ENCODE measurements at places on chromosomes 5 and 9. TPM values are rescaled to one million over a fixed set of nuclear protein-coding genes. Genes with fewer than 3 reads are reported as not detected.

DNA sequence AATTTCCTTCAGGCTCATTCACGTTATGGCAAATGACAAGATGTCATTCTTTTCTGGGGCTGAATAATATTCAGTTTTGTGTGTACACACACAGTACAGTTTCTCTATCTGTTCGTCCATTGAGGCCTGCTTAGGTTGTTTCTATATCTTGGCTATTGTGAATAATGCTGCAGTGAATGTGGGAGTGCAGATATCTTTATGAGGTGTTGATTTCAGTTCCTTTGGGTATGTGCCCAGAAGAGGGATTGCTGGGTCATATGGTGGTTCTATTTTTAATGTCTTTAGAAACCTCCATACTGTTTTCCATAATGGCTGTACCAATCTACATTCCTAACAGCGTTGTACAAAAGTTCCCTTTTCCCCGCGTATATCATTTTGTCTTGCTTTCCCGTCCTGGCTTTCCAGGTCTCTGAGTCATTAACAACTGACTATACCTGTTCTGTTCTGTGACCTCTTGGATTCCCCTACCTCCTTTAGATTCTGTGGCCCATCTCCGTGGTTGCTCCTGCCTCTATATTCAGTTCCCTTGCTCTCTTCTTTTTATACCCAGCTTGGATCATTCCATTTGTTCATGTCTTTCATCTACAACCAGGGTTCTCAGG, 6.8 kb downstream of the SNX30 start:
- DNase-seq, result no peak

- DNase-seq, result peak; percentile 67
Observed at GRCh38 chr9:120755810-120756434, 37.3 kb downstream of the FBXW2 start.

- DNase-seq, result peak; percentile 49
Observed at GRCh38 chr5:139140591-139141071, 57.5 kb downstream of the SIL1 start.

DNA sequence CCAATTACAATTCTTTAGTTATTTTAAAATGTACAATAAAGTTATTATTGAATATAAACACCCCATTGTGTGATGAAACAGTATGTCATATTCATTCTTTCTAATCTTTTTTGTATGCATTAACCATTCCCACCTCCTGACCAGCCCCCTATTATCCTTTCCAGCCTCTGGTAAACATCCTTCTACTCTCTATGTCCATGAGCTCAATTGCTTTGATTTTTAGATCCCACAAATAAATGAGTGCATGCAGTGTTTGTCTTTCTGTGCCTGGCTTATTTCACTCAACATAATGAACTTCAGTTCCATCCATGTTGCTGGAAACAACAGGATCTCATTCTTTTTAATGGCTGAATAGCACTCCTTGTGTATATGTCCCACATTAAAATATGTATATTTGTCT, 1858.9 kb upstream of the C9orf72 start:
- DNase-seq, result no peak

- DNase-seq, result peak; percentile 16
Observed at GRCh38 chr9:79360387-79361347, 211.1 kb upstream of the TLE4 start.

Gene KIF4B
- total RNA-seq, result not detected

Gene GDA
- total RNA-seq, result 0.65 TPM

Gene PCDHGC4
- 3.1 TPM for total RNA-seq

DNA sequence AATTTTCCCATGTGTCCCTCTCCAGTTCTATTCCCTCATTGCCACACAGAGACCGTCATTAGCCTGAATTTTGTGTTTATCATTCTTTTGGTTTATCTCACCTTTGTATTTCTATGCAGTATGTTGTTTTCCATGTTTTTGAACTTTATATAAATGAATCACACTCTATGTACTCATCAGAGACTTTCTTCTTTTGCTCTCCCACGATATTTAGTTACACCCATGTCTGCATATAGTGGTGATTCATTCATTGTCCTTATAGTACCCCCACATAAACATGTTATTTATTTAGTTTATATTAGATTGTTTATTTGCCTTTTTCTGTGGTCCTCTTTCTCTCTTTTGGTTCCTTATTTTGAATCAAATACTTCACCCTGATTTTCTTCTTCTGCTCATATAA, 199.7 kb downstream of the FSTL4 start:
- no peak for DNase-seq

GRCh38 chr5:11476866-11477265, 427.4 kb downstream of the CTNND2 start:
- no peak for DNase-seq

DNA sequence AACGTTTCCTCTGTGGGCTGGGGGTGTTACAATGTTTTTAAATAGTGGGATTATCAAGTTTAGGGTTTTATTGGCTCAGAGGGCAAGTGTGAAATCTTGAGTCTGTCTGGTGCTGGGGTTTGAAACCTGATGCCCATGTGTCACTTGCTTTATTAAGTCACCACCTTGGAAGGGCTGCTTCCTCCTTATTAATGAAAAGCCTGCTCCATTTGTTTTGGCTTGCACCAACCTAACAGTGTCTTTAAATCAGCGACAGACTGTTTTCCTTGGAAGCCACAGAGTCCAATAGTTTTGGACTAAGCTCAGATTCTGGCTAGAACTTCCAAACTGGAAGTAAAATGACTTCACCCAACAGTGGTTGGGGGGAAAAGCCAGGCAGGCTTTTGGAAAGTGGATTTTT, 10.7 kb upstream of the PALM2AKAP2 start:
- DNase-seq, result no peak

GRCh38 chr9:33867747-33868439, 50.9 kb downstream of the UBE2R2 start:
- peak; percentile 34 for DNase-seq

Gene HAVCR2
- 13.0 TPM for total RNA-seq

Gene CREBRF
- 22.8 TPM for total RNA-seq

Gene BTNL3
- 0.71 TPM for total RNA-seq

- DNase-seq, result no peak
Observed at GRCh38 chr5:1939256-1939655, 56.5 kb upstream of the IRX4 start.

GRCh38 chr9:105158020-105158419, 86.4 kb upstream of the SLC44A1 start:
- DNase-seq, result no peak

GRCh38 chr5:94499806-94500205, 118.6 kb downstream of the KIAA0825 start:
- DNase-seq, result no peak

Gene SLC6A18
- not detected for total RNA-seq

- DNase-seq, result no peak
Observed at GRCh38 chr5:103860327-103860726, 297.7 kb upstream of the NUDT12 start.

DNA sequence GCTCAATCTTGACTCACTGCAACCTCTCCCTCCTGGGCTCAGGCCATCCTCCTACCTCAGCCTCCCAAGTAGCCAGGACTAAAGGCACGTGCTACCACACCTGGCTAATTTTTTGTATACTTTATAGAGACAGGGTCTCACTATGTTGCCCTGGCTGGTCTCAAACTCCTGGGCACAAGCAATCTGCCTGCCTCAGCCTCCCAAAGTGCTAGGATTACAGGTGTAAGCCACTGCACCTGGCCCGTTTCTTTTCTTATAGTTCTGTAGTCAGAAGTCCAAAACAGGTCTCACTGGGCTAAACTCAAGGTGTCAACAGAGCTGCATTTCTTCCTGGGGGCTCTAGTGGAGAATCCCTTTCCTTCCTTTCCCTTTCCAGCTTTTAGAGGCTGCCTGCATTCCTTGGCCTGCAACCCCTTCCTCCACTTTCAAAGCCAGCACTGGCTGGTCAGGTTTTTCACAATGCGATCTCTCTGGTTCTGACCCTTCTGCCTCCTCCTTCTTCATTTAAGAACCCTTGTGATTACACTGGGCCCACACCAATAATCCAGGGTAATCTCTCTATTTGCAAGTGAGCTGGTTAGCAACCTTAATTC, 16.3 kb downstream of the IRF1 start:
- no peak for DNase-seq

DNA sequence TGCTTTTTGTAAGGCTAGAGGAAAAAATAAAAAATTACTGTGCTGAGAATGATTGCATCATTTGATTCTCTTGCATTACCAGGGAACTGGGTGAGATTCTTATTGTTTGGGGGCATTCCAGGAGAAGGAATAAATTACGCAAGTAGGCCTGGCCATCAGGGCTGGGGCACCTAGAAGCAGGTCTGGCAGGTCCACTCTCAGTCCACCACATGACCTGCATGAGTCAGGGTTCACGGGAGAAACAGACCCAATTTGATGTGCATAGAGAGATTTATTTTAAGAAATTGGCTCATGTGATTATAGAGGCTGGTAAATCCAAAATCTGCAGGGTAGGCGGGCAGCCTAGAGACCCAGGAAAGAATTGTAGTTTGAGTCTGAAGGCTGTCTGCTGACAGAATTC, 59.6 kb downstream of the ZNF622 start:
- DNase-seq, result no peak

DNA sequence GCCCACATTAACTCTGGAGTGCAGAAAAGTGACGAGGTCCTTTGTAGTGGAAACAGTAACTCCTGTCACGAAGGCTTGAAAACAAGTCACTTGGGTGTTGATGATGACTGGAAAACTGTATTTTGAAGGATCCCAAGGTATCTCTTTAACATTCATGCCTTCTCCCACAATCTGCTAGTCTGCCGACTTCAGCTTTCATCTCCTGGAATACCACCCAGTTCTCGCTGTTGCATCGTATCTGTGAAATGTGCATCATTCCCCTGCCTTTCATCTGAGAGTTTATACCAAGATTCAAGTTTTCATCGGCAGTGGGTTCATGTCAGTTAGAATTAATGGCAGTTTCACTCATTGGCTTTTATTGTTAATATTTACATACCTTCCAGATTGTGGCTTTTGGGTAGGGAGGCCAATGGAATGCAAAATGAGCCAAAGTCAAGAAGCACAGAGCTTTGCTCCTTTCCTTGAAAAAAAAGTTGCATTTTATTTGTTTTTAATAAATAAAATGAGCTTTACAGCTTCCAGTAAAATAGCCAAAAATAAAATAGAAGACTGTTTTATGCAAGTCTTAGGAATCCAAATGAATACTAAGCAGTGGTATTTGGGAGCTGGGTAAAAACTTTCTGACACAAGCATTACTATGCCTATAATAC, 575.2 kb upstream of the WWC1 start:
- no peak for DNase-seq

Gene NR4A3
- total RNA-seq, result 11.7 TPM

Gene FREM1
- 2.1 TPM for total RNA-seq

GRCh38 chr9:134663753-134664415, 22.3 kb downstream of the COL5A1 start:
- DNase-seq, result no peak

GRCh38 chr9:125889112-125889475, 141.9 kb downstream of the PBX3 start:
- DNase-seq, result peak; percentile 27

DNA sequence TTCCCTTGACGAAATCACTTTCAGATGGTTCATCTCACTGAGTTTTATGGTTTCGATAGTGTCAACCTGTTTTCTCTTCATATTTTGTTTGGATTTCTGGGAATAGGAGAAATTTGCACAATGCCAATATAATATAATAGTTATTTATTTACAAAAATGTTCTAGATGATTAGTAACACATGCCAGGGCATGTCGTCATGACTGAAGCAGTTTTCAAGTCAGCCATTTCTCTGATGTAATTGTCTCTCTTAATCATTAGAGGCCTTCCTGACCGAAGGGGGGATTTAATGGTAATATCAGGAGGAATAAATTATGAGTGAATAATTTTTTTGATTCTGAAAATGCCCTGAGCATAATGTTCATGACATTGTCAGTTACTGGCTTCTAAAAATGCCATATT, 246.5 kb upstream of the ATP10B start:
- no peak for DNase-seq

- peak; percentile 58 for DNase-seq
Observed at GRCh38 chr9:135811801-135812200, 95.5 kb downstream of the CAMSAP1 start.

DNA sequence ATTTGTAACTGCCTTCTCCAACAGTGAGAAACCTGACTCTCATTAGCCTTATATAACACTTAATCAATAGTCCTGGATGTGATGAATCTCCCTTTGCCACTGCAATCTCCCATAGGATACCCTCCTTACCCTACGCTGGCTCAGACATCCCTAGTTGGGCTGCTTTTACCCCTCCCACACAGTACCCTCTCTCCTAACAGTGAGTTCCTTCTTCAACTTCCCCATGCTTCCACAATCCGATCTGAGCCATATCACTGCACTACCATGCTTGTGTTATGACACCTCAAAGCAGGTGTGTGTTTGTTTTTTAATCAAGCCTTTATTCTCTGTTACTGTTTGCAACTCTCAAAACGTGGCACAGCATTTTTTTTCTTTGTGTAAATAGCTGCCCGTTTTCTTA, 60.5 kb upstream of the C9orf72 start:
- no peak for DNase-seq

GRCh38 chr9:16074963-16075362, 522.1 kb downstream of the CCDC171 start:
- DNase-seq, result peak; percentile 73

GRCh38 chr5:15501091-15501791, 1.3 kb downstream of the FBXL7 start:
- DNase-seq, result peak; percentile 90

Measured in lung (tissue), 17 donors.